ENCODE measurements at places on chromosomes 1 and 21.
A peak's percentile ranks its signal among the peaks of the same experiment; 100 is the strongest.

- no peak for DNase-seq
These were observed 61.7 kb downstream of the SLC45A1 start for GRCh38 chr1:8379513-8380186.

DNA sequence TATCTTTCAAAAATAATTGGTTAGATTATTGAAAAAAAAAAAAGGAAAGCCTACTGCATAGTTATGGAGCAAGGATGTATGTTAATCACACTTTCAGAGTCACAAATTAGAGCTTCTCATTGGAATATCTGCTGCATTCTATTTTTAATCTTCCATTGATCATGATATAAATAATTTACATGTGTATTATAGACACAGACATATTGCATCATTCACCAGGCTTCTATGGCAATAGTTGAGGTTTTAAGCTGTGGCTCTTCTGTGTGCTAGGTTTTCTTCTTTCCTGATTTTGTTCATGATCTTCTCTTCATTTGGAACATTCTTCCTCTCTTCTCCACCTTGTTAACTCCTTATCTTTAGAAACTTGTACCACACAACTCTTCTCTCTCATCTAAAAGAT, 123.2 kb upstream of the HMCN1 start:
- DNase-seq: no peak

DNA sequence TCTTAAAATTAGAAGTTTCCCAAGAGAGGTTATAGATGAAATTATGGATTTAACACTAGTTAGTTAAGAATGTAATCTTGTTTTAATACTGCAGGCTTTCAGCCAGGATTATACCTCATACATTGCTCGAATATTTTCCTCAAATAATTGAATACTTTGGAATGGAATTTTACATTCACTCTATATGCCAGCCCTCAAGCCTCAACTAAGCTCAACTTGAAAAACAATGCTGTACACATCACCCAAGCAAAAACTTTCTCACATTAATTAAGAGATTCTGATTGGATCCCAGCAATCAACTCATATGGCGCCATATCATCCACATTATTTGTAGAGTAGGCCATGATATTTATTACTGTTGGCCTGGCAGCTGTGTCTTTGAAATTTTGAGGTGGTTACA, 710.7 kb upstream of the ADAMTS5 start:
- no peak for DNase-seq

DNA sequence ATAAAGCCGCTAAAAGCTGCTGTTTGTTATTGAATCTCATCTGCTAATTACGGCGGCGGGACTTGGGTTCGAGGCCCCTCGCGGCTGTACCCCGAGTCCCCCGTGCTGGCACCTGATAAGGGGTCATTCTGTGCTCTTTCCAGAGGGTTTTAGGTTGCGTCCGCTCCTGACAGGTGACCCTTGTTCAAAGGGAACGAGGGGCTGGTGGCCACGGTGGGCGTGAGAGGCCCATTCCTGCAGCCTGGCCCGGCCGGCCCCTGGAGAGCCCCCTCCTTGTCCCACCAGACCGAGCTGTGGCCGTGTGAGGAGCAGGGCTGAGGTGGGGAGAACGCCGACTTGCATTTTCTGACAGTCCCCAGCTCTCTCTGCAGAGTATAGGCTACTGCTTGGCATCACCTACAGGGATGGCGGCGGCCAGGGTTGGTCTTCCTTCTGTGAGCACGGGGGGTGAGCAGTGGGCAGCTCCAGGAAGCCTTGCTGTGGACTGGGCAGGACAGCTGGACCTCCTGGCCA, 12.2 kb downstream of the PRDM16 start:
- no peak for DNase-seq

DNA sequence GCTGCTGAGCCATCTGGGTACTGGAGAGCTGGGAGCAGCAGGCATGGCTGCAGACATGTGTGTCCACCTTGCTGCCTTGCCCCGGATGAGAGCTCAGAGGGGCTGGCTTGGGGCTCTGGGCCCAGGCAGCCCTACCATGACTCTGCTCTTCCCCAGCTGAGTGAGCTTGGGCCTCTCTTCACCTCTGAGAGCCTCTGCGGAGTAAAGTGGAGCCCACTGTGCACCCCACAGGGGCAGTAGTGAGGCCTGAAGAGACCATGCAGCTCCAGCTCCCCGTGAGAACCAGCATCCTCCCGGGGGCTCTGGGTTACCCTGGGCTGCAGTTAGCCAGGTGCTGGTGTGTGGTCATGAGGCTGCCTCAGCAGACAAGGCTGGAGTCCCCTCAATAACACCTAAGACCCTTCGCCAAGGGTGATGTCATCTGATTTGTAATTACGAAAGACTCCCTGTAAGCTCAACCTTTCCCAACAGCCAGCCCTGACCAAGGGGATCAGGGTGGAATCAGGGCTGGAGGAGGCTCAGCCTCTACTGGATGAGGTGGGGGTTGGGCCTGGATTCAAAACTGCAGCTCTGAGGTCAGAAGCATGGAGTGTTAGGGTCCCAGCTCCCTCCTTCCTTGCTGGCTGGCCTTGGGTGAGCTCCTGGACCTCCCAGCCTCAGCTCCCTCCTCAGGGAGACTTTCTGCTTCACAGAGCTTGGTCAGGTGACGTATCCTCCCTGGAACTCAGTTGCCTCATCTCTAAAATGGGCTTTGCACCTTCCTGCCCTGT, 308.0 kb downstream of the MATN1 start:
- DNase-seq: no peak

DNA sequence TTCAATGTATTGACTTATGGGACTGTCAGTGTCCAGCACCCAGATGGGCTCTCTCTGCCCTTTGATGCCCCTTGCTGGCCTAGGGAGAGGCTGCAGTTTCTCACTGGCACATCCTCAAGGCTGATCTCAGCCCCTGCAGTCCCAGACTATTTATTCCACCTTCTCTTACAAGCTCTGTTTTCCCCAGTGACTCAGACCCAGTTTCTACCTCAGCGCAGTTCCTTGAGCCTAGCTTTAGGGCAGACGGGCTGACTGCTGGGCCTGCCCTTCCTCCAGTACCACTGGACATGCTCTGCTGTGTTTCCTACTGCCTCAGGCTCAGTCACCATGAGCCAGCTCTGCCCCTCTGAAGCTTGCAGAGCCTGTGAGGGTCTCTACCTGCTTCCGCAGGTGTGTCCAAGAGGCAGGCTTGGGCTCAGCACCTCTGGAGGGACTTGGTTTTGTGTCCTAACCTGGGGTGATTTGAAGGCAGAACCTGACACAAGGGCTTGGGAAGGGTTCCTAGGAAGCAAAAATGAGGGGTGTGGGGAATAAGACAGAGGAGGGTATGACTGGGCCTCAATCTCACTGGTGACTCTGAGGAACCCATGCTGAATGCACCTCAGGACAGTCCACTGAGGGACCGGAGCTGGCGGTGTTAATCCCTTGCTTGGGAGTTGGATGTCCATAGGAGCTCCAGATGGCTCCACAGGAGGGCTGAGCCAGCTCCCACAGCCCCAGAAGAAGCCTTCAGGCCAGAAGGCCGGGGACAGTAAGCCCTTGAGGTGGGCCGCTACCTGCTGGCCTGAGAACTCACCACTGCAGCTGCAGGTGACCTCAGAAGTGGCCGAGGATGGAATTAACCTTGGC, 689.9 kb downstream of the MATN1 start:
- DNase-seq: no peak

DNA sequence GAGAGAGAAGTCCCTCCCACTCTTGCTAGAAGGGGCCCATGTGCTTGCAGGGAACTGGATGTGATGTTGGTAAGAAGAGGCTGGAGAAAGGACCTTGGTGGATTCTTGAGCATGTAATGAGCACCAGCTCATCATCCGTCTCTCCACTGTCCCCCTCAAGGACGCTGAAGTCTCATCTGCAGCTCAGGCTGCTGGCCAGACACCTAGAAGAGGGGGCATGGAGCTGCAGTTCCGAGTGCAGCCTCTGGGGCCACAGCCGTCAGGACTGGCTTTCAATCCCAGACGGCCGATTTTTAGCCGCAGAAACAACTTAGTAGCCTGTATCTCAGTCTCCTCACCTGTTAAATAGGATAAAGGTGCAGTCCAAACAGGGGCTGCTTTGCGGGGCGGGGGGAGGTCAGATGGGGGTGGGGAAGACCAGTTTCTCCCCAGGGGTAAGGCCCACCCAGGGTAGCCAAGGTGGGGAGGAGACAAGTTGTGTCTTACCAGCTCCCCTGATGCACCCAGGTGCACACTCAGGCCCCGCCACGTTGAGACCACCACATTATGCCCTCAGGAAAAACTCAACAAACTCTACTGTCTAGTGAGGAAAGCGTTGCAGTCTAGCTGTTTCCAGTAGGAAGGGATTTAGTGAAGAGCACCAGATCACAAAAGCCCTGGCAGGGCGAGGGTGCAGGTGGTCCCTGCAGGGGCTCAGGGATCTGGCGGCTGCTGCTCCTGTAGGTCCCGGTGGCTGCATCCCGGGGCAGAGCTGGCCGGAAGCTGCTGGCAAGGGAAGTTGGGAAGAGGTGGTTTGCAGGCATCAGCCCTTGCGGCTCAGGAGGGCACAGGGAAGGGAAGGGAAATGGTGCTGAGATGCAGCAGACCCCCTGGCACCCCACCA, 29.5 kb downstream of the LDLRAP1 start:
- DNase-seq: peak; percentile 67

DNA sequence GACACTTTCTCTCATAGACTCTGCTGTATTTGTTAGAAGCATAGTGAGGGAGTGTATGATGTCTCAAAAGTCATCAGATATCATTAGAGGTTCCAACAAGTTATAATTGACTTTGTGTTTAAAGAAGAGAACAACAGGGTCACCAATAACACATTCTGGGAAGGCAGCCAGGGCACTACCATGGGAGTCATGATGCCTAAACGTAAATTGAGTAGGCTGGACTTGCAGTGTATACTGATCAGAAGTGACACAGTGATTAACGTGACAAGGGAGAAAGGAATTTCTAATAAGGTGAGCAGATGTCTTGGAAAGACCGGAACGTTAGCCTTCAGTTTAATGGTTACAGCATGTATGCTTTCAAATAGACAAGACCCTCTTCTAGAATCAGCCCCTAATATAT, 973.2 kb downstream of the NCAM2 start:
- no peak for DNase-seq

Measured in stimulated activated naive CD8-positive, alpha-beta T cell treated with anti-CD3 and anti-CD28 coated beads, Interleukin-15, Interleukin-2, amounts not matched to agents 100 U/mL and 50 U/mL, for 24 hours (primary cell).